ENCODE measurements at places on chromosomes 1 and 21.

DNA sequence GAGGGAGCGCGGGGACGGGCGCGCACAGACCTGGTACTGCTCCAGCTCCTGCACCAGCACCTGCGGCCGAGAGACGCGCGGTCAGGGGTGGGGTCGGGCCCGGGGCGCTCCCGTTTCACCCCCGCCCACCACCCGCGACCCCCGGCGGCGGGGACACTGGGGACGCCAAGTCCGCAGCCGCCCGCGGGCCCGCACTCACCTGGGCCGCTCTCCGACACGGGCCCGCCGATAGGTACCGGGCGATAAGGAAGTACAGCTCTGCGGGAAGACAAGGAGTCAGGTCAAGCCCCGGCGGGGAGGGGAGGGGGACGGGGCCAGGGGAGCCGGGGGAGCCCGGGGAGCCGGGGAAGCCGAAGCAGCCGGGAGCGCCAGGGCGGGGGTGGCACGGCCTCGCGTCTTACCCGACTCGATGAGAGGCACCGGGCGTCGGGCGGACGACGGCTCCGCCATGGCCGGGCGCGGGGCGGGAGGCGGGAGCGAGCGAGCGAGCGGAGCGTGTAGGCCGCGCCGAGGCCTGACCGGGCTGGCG is 326 bp downstream of the BRWD1 start:
- DNase-seq, result no peak

- DNase-seq, result no peak
Measured at GRCh38 chr1:97826820-97827219, 94.0 kb downstream of the DPYD start.

DNA sequence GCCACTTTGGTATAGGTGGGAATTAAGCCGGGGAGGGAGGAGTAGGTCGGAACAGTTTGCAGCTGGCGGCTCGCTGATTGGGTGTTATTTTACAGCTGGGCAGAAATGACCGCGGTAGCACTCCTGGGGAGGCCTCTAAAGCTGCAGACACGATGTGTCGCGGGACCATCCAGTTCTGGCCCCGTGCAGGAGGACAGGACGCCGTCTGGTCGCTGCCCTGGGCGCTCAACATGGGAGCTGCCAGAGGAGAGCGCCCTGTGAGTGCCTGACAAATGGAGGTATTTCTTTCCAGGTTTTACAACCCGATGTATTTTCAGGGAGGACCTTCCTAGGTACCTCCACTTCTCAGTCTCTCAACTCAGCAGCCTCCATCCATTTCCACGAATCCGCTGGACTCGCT is 46.2 kb downstream of the CDC7 start:
- DNase-seq, result no peak

- DNase-seq, result no peak
Measured at GRCh38 chr1:38783640-38784229, 75.8 kb downstream of the RRAGC start.

DNA sequence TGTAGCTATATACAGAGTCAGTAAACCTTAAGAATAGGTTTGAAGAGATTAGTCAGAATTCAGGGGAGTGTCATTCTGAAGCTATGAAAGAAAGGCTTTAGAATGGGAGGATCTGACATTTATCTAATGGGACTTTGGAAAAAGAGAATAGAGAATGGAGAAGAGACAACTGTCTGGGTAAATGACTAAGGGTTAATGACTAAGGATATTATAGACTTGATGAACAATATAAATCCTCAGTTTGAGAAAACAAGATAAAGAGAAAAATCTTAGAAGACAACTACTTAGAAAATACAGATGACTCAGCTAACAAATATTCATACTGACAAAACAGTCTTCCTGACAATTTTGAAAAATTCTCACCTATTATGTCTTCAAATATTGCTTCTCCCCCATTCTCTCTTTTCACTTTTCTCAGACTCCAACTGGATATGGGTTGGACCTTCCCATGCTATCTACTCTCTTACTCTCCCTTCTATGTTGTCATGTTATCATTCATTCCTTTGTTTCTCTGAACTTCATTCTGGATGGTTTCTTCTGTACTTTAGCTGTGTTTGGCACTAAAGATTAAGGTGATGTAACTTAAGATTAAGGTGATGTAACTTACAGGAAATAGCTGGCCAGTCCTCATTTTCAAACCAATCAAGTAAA is 20.4 kb downstream of the SLC16A1 start:
- no peak for DNase-seq

DNA sequence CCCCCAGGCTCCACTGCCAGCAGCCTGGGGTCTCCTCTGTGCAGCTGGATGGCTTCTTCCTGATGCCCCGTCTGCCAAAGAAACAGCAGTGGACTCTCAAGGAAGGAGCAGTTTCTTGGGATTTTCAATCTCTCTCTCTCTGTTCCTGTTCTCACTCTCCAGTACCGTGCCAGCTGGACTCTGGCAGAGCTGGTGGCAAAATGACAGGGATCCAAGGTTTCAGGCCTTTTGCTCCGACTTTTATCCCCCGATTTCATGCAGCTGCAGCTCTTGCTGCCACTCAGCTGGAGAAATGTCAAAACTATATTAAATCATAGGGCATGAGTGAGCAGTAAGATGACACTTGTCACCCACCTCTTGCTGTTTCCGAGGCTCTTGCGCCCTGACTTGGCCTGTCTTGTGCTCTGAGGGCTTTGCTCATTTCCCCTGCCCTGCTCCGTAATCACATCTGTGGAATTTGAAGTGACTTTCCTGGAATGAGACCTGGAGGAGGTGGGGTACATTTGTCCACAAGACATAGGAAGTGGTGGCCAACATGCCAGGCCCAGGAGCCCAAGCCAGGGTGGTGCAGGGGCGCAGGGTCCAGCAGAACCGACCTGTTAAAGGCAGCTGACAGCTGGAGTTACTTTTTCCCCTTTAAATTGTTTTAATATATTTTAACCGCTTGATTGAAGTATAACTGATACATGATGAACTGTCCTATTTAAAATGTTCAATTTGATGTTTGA is 576.2 kb downstream of the PTPRU start:
- DNase-seq, result no peak

- DNase-seq, result no peak
Measured at GRCh38 chr1:7616076-7616832, 154.8 kb upstream of the VAMP3 start.

- no peak for DNase-seq
Measured at GRCh38 chr21:38544661-38545060, 46.4 kb upstream of the ERG start.

GRCh38 chr1:66313429-66313828 is 220.5 kb upstream of the SGIP1 start:
- no peak for DNase-seq

DNA sequence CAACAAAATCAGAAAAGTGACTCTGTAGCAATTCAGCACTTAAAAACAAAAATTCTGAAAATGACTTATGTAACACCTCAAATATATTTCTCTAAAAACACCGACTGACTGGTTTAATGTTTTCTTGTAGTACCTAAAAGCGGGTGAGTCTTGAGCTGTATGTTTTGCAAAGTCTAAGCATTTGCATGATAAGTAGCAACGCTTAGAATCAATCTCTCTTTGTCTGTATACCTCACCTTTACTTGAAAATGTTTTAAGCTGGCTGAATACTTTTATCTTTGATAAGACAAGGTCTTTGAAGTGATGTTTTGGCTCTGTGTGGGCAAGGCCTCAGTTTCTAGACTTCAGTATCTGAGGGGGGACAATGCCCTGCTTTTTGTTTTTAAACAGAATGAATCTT is 8.2 kb downstream of the ITPKB start:
- DNase-seq, result no peak

GRCh38 chr1:3942416-3943122 is 42.5 kb upstream of the C1orf174 start:
- DNase-seq, result no peak

- DNase-seq, result no peak
Measured at GRCh38 chr1:32915766-32916706, 14.8 kb upstream of the TMEM54 start.

DNA sequence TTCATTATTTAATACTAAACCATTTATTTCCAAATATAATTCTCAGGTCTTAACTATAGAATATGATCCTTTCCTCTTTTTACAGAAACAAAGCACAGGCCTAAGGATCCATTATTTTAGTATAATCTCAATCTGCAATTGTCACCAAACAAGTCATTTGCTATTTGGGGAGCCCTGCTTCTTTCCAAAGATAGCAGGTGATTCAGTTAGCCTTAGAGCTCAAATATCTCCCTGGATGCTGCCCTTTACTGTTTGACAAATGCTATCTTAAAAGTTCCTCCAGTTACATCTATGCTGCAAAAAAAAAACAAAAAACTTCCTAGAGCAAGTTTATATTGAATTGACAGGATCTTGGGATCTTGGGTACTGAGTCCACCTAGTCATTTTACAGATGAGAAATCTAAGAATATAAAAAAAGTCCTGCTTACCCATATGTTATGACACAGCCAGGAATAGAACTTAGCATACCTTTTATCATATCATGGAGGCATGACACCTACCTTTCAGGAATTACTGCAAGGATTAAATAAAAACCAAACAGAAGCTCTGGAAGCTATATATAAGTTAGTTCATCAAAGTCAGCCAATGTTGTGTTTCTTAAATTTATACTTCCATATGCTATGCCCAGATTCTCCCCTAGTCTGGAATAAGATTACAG is 9.2 kb downstream of the SERBP1 start:
- no peak for DNase-seq

DNA sequence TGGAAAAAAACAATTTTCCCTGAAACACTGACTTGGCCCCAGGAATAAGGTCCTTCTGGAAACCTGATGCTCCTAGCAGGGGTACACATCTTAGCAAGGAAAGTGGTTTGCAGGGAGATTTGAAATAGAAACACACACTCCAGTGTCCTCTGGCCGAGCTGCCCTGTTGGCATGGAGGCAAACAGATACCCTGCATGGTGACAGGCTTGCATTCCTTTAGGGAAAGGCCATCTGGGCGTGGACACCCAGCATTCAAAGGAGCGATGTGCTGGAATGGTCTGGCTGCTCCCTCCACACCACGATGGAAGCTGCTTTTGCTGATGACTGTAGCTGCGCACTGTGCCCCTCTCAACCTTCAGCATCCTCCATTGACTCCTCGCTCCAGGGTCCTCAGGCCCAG is 41.5 kb upstream of the BCAR3 start:
- DNase-seq, result no peak

GRCh38 chr1:201214461-201214860 is 23.8 kb downstream of the IGFN1 start:
- no peak for DNase-seq

GRCh38 chr1:2178875-2179274 is 15.7 kb downstream of the FAAP20 start:
- no peak for DNase-seq

- no peak for DNase-seq
Measured at GRCh38 chr1:167454304-167454893, 63.9 kb downstream of the CD247 start.

DNA sequence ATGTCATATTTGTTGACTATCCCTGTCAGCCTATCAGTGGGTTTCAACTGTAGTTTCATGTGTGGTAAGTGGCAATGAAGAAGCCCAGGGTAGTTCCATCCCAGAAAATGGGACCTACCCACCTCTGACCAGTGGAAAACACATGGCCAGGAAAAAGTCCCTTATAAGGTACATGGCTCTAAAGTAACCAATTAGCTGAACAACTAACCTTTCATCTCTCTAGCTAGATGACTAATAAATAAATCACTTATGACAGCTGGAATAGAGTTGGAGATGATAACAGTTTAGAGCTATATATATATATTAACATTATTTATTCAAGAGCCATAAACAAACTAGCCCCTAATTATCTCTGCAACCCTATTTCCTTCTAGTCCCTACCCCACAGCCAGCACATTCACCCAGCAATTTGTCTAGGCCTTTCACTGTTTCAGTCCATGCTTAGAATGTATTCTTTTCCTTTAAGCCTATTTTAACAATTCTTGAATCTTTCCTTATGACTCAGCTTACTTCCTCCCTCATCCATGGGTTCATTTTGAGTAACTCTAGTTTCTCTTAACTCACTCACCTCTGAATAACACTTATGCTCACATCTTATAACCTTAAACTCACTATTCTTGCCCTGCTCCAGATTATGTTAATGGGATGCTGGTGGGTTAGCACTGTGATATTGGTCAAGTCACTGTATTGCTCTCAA is 83.7 kb downstream of the TNFSF18 start:
- no peak for DNase-seq

DNA sequence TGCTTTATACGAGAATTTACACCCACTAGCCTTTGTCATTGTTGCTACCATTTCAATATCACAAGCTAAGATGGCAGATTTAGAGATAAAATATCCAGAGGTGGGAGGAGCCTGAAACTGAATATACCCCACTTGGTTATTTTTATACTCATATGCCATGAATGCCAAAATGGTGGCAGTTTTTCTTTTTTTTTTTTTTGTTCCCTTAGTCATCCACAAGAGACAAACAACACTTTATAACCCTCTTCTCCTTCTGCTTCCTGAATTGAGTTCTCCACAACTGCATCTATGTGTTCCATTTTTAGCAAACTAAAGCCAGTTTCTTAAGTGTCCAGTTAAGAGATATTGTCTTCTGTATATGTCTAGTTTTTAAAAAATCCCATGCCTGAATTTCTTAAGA is 558.4 kb downstream of the LMO4 start:
- no peak for DNase-seq

Data from AG04449 (cell line).